ENCODE measurements at places on chromosomes 3 and 15.

GRCh38 chr15:76916369-76916768 is 11.2 kb upstream of the SCAPER start:
- DNase-seq = no peak

GRCh38 chr3:69273896-69274295 is 112.0 kb downstream of the FRMD4B start:
- no peak for DNase-seq

DNA sequence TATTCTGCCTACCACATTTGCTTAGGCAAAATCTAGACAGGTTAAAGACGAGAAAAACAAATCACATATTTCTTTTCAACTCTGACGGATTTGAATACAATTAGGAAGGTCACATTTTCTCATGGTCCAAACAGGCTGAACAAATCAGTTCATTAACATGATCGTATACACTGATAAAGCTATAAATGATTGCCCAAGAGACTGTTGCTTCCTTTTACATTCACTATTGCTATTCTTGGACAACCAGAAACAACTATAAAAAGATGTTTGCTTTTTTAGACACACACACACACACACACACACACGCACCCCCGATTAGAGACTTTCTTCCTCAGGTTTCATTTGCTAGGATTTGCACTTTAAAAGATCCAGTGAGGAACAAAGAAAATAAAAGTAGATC is 122.3 kb upstream of the BHLHE40 start:
- DNase-seq = no peak

- DNase-seq = no peak
Observed at GRCh38 chr3:16370872-16371740, 106.1 kb downstream of the OXNAD1 start.

DNA sequence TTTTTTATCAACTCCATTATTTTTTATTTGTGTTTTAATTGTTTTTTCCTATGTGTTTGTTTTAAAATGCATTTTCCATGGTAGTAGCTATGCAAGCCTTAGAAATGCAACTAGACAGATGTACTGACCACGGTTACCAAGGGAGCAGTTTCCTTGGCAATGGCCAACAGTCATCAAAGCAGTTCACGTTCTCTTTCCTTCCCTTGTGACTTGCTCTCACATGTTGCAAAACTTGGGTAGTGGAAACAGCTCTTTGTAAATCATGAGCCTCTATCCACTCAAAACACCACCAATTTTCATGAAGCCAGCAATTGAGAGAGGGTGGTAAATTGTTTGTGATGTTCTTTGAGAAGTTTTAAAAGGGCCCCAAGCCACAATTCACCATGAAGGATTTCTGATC is 499.4 kb upstream of the MDFIC2 start:
- DNase-seq = no peak

DNA sequence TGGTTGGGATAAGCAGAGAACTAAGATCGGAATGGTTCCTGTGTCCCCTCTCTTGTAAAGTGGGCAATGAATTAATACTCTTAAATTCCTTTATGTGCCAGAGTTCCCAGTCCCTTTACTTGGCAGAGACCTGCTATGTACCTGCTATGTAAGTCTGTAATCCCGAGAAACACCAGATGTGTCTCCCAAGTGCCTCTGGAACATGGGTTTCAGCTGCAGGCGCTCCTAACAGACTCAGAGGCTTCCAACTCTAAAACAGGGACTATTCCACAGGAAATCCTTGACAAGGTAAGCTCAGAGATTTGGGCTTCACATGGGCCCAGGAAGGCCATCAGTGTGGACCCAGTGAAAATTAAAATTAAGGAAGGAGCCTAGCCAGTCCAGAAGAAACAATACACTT is 117.7 kb upstream of the PLCL2 start:
- DNase-seq = no peak

DNA sequence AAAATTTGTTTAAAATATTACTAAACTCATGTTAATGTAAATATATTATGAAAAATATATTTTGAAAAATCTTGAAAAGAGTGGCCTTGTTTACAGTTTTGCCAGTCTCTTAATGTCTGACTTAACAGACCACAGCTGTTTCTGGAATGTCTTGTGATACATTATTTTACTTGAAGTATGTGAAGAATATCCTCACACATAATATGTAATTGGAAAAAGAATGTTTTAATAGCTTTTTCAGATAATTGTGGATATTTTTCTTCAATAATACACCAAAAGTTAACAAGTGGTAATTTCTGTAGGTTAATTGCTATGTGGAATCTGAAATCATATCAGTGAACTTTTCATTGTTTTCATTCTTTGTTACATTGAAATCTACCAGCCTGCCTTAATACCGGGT is 101.3 kb downstream of the UBE2E2 start:
- DNase-seq = no peak

DNA sequence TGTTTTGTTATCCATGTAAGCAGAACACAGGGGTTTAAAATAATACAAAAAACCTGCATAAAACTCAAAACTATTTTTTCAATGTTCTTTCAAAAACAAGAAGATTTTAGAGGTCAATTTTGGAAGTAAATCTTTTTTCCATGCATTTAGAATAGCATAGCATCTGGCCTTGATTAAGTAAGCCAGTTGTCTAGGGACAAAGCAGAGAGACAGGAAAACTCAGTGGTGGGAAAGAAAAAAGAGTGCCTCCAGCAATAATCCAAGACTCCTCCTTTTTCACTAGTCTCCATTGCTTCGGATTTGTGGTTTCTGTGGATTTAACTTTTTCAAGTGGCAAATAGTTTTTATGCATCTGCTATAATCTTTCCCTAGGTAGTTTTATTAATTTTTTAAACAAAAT is 88.9 kb downstream of the SUCNR1 start:
- no peak for DNase-seq

GRCh38 chr3:139940622-139941021 is 5.6 kb downstream of the CLSTN2 start:
- no peak for DNase-seq

- DNase-seq = no peak
Observed at GRCh38 chr3:13092621-13093617, 19.7 kb upstream of the IQSEC1 start.

DNA sequence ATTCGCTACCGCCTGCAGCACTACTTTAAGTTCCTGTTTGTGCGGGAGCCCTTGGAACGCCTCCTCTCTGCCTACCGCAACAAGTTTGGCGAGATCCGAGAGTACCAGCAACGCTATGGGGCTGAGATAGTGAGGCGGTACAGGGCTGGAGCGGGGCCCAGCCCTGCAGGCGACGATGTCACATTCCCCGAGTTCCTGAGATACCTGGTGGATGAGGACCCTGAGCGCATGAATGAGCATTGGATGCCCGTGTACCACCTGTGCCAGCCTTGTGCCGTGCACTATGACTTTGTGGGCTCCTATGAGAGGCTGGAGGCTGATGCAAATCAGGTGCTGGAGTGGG is 995 bp downstream of the CHST14 start:
- no peak for DNase-seq

GRCh38 chr3:66211779-66212178 is 9.0 kb upstream of the SLC25A26 start:
- DNase-seq = no peak

DNA sequence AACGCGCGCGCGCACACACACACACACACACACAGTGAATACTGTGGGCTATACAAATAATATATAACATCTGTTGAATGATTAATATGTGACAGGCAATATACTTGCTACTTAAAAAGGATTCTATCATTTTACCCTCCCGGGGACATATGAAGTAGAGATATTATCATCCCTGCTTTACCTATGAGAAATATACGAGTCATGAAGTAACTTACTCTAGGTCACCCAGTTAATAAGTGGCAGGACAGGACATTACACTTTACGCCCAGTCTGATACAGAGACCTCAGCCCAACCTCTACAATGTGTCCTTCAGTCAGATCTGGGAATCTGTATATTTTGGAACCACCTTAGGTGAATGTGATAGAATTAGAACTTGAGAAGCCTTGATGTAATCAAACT is 55.4 kb downstream of the CCDC54 start:
- no peak for DNase-seq

- DNase-seq = no peak
Observed at GRCh38 chr3:105957722-105958121, 88.9 kb upstream of the CBLB start.

DNA sequence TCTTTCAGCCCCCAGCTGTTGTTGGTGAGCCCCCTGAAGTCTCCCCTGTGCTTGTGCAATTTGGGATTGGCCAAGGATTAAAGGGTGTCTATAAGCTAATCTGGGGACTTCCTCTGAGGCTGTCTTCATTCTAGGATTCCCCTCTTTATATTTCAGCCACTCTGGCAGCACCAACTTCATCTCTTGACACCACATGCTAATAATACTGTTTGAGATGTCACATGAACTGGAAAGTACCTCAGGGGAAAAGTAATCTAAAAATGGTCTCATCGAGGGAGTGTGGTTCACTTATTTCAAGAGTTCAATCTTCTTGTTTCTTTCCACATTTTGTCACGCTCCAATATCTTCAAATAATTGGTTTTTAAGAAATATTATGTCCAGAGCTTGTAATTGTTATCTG is 279.2 kb upstream of the TMC3 start:
- DNase-seq = no peak

DNA sequence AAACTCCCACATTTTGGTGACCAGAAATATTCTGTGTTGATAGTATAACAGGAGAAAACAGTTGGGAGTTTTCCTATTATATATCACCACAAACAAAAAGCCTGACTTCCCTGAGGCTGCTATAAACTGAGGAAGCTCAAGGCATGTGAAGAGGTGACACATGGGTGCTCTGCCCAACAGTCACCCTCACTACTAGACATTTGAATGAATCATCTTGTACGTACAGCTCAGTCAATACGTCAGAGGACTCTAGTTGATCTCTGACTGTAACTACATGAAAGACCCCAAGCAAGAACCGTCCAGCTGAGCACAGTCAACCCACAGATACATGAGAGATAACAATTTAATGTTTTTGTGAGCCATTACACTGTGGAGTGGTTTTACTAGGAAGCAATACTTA is 338.3 kb upstream of the ATP11B start:
- no peak for DNase-seq

DNA sequence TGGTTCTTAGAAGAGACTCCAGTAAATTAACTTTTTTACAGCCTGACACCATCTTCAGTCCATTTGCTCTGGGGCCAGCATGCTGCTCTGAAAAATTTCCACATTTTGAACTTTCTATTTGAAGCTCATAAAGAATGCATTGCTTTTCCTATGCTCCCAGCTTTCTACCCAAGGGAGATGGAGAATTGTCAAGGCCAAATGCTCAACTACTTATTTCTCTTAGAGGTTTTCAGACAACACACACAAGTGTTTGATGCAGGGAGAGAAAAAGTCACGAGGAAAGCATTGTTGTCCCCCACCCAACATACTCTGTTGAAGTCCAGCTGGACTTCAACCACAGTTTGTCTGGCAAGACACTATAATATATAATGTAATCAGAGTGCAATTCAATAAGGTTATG is 100.3 kb upstream of the CADPS start:
- no peak for DNase-seq

- DNase-seq = no peak
Observed at GRCh38 chr3:42209917-42210316, 56.1 kb downstream of the CCK start.

GRCh38 chr3:111621535-111621934 is 26.4 kb upstream of the ZBED2 start:
- DNase-seq = no peak

DNA sequence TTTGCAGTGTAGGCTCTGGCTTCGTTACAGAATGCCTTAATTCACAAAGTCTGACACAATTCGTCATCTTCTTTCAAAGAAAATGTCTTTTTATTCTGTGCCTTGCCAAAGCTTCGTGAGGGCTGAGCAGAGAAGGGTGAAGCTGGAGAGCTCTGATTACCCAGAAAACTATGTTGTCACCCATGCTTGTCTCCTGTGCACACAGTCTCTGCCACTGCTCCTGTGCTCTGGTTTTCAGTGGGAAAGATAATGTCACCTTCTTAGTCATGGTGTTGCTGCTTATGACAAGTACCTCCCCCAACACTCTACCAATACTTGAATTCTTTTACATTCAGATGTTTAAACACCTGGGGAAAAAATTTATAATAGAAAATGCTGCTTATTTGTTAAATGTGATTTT is 509.2 kb upstream of the GRM7 start:
- no peak for DNase-seq

DNA sequence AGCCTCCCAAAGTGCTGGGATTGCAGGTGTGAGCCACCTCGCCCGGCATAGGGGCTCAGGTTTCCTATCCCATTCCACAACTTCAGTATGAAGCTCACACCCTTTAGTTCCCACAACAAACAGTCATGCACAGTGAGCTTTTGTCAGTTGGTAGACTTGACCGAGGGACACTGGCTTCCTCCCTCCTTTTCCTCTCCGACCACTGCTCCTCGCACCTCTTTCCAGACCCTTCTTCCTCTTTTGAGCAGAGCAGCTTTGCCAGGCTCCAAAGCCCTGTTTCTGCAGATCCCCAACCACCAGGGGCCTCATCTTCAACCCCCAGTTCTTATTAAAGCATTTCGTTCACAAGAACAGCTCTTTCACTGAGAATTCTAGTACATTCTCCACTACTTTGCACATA is 12.7 kb upstream of the CILP start:
- DNase-seq = no peak

- no peak for DNase-seq
Observed at GRCh38 chr15:22955544-22956119, 24.5 kb downstream of the CYFIP1 start.

GRCh38 chr15:69298354-69298696 is 387 bp upstream of the PAQR5 start:
- DNase-seq = no peak

GRCh38 chr3:8343058-8343457 is 158.6 kb upstream of the LMCD1 start:
- DNase-seq = no peak
